ENCODE measurements at places on chromosomes 2 and 18.
A peak's percentile ranks its signal among the peaks of the same experiment; 100 is the strongest.

DNA sequence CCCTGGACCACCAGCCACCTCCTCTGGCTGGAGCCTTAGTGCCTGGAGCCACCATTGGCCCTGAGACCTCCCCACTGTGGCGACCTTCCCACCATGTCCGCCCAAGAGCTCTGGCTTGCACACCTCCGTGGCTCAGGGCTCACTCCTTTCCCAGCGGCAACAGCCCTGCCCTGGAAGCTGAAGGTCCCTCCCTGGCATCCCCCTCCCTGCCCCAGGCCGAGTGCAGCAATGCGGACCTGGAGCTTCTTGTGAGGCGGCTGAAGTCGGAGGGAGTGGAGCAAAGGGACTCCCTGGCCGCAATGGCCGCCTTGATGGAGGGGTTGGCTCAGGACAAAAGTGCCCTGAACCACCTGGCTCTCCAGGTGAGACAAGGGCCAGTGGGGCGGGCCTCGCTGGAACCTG lies 28.6 kb downstream of the CROCC2 start:
- no peak for DNase-seq

GRCh38 chr18:533995-534601 lies 33.6 kb upstream of the COLEC12 start:
- no peak for DNase-seq

GRCh38 chr2:72395096-72395495 lies 247.4 kb upstream of the CYP26B1 start:
- DNase-seq, result no peak

DNA sequence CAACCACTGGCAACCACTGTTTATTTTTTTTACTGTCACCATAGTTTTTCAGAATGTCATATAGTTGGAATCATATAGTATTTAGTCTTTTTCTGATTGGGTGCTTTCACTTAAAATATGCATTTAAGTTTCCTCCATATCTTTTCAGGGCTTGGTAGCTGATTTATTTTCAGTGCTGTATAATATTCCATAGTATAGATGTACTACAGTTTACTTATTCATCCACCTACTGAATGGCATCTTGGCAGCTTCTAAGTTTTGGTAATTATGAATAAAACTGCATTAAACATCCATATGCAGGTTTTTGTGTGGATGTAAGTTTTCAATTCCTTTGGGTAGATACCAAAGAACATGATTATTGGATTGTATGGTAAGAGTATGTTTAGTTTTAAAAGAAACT lies 23.0 kb downstream of the CFAP221 start:
- no peak for DNase-seq

DNA sequence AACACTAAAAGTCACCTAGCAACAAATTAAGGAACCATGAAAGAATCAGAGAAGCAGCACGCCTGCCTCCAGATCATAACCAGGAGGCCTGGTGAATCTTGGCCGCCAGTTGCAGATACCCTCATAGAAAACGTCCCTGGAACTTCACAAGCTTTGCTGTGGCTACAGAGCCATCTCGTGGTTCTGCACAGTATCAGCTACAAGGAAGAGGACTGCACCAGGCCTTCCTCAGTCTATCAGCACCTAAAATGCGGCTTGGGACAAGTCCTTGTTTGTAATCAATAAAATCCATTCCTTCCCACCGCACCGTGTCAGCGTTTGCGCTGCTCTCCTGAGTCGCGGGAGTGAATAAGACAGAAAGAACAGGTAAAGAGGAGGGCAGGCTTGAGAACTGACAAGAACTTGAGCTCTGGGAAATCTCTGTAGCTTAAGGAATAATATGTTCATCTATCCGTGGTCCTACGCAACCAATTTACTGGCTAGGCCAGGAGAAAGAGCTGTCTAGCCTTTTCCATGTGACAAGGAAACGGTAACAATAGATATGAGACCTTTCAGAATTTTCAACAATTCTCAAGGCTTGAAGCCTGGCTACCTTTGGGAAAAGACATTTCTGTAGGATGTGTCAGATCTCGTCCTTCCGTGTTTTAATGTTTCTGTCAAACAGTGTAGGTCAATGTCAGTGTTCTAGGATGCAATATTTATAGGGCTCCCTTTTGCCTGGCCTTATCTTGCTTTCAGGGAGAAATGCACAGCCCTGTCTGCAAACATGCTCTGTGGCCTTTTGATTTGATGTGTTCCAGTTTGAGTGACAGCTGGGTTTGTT lies 128.5 kb upstream of the RAB12 start:
- DNase-seq, result peak; percentile 54

GRCh38 chr2:64970495-64970894 lies 18.7 kb upstream of the SLC1A4 start:
- no peak for DNase-seq

GRCh38 chr18:60372596-60372995 lies at the start of gene MC4R:
Gene MC4R, minus strand, starts transcription at chr18:60372775. Its CDS starts 426 bp downstream, at chr18:60372349.
- DNase-seq, result peak; percentile 93

GRCh38 chr2:2026252-2026831 lies 282.0 kb upstream of the PXDN start:
- no peak for DNase-seq

- DNase-seq, result no peak
Observed at GRCh38 chr2:169072163-169072925, 3.0 kb downstream of the DHRS9 start.

GRCh38 chr2:215958257-215958656 lies 55.1 kb downstream of the MREG start:
- DNase-seq, result no peak

- no peak for DNase-seq
Observed at GRCh38 chr2:241827394-241827793, 18.4 kb downstream of the NEU4 start.

DNA sequence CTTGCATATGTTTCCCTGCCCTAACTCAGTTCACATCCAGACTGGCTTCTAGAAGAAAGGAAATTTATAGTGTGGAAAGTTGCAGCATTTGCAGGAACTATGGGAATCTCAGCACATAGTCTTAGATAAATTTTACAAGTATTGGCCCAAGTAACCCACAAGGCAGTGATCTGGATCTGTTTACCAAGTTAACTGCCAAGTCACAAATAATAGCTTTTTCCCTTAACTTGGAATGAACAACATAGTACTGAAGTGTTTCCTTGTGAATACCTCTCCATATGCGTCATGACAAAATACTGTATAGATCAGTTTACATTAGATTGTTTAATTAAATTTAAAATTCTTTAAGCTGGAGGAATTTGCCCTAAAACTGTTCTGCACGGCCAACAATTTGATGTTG lies 255.8 kb upstream of the EPAS1 start:
- no peak for DNase-seq

GRCh38 chr2:226791487-226792081 lies 8.0 kb downstream of the IRS1 start:
- peak; percentile 87 for DNase-seq

DNA sequence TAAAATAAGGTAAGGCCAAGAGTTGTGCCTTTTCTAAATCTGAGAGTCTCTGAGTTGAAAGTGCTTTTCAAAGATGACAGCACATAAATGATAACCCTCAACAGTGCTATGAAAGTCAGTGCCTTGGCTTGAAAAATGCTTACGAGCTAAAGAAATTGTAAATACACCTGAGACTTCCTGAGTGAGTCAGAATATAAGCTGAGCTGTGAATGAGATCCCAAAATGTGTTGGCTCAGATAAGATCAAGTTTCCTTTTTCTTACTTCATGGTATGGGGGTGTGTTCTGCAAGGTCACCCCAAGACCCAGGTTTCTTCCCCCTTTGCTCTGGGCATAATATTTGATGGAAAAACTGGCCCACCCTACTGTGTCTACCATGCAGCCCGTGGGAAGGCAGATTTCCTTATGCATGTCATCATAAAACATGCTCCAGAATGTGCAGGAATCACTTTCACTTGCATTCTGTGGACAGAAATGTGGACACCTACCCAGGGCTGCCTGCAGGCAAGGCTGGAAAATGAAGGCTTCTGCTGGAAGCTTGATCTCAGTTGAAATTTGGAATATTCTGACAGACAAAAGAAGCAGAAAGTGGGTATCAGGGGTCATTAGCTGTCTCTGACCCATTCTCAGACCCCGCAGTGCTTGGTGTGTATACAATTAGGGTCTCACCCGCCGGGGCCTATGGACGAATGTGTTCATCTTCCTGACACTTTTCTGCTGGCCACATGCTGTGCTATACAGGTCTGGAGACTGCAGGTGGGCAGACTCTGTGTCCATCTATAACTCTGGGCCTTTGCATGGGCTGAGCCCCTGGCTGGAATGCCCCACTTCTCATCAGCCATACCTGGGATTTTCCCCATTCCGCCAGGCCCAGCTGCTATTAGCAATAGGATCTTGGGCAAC lies 212.6 kb downstream of the SH3RF3 start:
- DNase-seq, result no peak

DNA sequence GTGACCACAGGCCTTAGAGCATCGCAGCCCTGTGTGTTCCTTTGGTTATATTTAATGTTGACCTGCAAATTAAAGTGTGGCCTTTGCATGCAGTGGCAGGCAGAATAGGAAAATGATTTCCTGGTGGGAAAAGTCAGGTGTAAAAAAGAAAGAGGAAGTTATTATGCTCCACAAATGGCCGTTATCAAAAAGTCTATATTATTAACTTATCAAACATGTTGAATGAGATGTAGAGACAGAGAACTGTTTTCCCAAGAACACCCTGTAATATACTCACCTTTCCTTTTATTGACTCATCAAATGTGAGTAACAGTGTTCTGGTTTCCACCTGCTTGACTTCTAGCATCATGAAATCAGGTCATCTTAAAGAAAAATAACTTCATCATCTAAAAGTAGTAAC lies 35.3 kb downstream of the MEIS1 start:
- DNase-seq, result no peak

DNA sequence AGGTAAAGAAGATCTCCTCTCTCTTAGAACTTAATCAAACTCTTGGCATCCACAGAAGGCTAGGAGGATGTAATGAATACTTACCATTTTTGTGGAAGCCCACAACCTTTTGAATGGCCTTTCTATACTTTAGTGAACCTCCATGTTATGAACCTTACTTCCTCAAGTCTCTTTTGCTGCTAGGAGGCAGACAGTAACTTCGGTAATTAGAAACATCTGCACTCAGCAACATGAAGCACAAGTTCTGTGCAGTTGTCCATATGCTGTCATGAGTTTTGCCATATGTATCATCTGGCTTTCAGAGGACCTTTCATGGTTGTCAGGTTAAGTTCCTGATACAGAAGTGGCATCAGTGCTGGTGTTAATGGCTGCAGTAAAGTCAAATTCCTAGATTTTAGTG lies 50.4 kb downstream of the PDK1 start:
- no peak for DNase-seq

- DNase-seq, result no peak
Observed at GRCh38 chr2:205484215-205484614, 198.1 kb upstream of the NRP2 start.

DNA sequence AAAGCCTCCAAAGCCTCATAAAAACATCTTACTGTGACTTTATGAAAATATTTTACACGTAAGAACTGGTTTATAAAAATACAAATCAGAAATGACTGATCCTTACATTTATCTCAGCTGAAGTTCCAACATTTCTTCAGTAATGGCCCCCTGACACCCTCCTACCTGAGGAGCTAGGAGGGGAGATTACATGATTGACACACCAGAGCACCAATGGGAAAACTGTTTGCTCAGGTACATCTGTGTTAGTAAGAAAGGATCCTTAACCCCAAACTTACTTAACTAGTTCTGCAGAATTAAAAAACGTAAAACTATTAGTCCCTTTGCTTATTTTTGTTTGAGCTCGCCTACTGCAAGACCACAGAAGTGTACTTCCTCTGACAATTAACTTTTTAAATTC lies 27.0 kb downstream of the ENOSF1 start:
- DNase-seq, result no peak

DNA sequence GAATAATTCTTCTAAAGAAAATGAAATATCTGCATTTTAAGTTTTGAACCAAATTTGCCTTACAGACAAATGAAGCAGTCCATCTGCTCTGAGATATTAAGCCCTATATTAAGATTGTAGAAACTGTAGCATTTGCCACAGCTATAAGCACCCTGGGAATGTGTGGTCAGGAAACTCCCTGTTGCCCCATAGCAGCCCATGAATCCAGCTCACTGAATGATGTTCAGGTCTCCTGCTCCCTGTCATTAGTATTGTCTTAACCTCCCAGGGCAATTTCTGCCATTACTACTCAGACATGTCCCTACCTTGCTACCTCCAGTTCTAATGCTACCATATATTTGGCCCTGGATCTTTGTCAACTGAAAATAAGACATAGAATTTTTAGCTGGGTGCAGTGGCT lies 41.1 kb downstream of the CDK15 start:
- no peak for DNase-seq

- no peak for DNase-seq
Observed at GRCh38 chr2:144443837-144444817, 75.8 kb downstream of the ZEB2 start.

GRCh38 chr18:58009166-58009565 lies 34.9 kb upstream of the NEDD4L start:
- no peak for DNase-seq

GRCh38 chr2:221103930-221104329 lies 468.2 kb downstream of the EPHA4 start:
- DNase-seq, result no peak

DNA sequence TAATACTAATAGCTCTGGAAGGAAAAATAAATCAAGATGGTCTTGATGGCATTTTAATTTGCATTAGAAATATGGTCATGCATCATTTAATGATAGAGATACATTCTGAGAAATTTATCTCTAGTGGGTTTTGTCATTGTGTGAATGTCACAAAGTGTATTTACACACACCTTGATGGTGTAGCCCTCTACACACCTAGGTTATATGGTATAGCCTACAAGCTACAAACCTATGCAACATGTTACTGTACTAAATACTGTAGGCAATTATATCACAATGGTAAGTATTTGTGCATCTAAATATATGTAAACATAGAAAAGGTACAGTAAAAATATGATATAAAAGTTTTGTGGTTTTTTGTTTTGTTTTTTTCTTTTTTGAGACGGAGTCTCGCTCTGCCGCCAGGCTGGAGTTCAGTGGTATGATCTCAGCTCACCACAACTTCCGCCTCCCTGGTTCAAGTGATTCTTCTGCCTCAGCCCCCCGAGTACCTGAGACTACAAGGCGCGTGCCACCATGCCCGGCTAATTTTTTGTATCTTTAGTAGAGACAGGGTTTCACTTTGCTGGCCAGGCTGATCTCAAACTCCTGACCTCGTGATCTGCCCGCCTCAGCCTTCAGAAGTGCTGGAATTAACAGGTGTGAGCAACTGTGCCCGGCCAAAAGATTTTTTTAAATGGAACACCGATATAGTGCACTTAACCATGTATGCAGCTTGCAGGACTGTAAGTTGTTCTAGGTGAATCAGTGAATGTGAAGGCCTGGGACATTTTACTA lies 83.7 kb upstream of the UBXN4 start:
- no peak for DNase-seq

GRCh38 chr18:75406491-75407445 lies 20.7 kb downstream of the SMIM21 start:
- DNase-seq, result no peak
